ENCODE measurements at places on chromosomes 1 and 21. TPM values are rescaled to one million over a fixed set of nuclear protein-coding genes. Genes with fewer than 3 reads are reported as not detected.

GRCh38 chr1:27109103-27109822 is 45.7 kb downstream of the SLC9A1 start:
- no peak for DNase-seq

HSPA13 gene
- total RNA-seq: 24.5 TPM

- DNase-seq: no peak
These were observed 67.0 kb downstream of the ST3GAL3 start for GRCh38 chr1:43774359-43774758.

GRCh38 chr21:16176570-16176969 is 446.8 kb downstream of the USP25 start:
- DNase-seq: no peak

GSTM1 gene
- not detected for total RNA-seq

DNA sequence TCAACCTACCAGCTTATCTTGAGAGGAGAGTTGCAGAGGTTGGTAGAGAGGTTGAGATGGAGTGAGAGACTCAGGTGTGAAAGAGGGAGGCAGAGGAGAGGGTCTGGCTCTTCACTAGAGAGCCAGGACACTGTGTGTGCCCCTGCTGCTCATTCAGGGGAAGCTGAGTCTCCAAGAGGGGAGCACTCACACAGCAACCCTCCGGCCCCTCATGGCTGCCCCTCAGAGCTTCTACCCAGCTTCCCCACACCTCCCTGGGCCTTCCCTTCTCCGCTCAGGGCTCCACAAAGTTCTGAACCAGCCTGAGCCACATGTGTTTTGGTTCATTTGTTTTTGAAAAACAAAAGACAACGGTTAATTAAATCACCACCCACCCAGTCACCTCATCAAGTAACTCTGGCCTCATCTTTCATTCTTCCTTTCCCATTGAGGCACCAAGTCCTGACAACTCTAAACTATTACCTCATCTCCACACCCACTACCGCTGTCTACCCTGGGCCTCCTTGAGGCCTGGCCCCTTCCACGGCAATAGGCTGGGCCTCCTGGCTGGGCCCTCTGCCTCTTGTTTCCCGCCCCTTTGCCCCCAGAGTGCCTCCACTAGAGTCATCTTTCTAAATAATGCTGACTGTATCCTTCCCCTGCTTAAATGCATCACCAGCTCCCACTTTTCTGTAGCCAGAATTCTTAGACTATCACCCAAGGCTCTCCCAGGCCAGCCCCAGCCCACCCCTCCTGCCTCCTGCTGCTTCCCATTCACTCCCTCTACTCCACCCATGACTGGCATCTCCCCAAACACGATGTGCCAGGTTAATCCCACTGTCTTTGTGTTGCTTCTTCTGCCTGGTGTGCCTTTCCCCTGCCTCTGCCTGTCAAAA is 33.0 kb downstream of the TNNT2 start:
- DNase-seq: no peak

TMEM125 gene
- total RNA-seq: not detected

DNA sequence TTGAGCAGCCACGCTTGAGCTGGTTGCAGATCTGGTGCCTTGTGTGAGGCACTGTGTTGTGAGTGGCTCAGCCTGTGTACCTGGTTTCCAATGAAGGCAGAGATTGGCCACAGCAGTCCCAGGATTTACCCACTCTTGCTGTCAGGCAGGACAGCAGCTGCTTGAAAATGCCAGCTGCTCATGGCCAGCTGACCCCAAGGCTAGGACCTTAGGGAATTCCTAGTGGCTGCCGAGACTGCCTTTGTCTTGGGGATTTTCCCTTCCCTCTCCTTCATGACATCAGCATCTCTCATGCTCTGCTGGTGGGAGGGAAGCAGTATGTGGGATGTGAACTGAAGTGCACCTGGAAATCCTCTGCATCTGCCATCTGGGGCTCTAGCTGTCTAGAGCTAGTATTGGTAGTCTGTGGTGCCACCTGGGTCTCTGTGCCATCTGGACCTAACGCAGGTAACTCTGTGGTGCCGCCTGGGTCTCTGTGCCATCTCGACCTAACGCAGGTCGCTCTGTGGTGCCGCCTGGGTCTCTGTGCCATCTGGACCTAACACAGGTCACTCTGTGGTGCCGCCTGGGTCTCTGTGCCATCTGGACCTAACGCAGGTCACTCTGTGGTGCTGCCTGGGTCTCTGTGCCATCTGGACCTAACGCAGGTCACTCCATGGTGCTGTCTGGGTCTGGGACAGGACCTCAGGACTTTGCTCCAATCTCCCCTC is 3.8 kb upstream of the LRRC47 start:
- no peak for DNase-seq

DNA sequence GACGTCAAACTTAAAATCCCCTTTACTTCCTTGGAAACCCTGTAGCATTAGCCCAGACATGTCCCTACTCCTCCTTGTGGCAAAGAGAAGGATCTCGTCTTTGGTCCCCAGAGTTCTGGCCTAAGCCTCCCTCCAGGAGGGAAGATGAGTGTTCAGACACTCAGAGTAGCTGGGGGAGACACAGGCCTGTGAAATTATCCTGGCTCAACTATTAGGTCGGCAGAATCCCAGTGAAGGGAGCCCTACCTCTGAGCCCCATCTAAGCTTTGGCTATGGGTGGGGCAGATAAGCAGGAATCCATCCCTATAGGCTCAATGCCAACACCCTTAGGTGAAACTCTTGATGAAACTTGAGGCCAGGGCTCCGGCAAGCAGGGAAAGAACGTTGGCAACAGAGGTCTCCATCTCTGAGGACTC is 1.7 kb upstream of the SFN start:
- DNase-seq: no peak

GRCh38 chr1:95340061-95340460 is 106.1 kb downstream of the RWDD3 start:
- DNase-seq: no peak

GRCh38 chr1:175133673-175134435 is 58.7 kb downstream of the KIAA0040 start:
- DNase-seq: no peak

All from omental fat pad (tissue), 4 donors.